ENCODE measurements at places on chromosomes 1 and 21. TPM values are rescaled to one million over a fixed set of nuclear protein-coding genes. Genes with fewer than 3 reads are reported as not detected.

The CC2D1B gene
- total RNA-seq = 43.1 TPM

The NBPF6 gene
- 0.28 TPM for total RNA-seq

The UBXN10 gene
- total RNA-seq = 0.13 TPM

The DNM3 gene
- 7.7 TPM for total RNA-seq

The TGFB2 gene
- 0.62 TPM for total RNA-seq

Data from endothelial cell (in vitro differentiated cells).